ENCODE measurements at places on chromosomes 1 and 21.

- DNase-seq, result no peak
These were observed 22.9 kb upstream of the SUMO3 start for GRCh38 chr21:44840771-44841170.

- DNase-seq, result no peak
These were observed 3.5 kb upstream of the ARF1 start for GRCh38 chr1:228079013-228079412.

DNA sequence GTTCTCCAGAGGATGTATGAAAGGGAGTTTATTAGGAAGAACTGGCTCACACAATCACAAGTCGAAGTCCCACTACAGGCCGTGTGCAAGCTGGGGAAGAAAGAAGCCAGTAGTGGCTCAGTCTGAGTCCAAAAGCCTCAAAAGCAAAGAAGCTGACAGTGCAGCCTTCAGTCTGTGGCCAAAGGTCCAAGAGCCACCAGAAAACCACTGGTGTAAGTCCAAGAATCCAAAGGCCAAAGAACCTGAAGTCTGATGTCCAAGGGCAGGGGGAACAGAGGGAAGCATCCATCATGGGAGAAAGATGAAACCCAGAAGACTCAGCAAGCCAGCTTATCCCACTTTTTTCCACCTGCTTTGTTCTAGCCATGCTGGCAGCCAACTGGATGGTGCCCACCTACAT, 21.4 kb upstream of the CEP350 start:
- DNase-seq, result no peak

DNA sequence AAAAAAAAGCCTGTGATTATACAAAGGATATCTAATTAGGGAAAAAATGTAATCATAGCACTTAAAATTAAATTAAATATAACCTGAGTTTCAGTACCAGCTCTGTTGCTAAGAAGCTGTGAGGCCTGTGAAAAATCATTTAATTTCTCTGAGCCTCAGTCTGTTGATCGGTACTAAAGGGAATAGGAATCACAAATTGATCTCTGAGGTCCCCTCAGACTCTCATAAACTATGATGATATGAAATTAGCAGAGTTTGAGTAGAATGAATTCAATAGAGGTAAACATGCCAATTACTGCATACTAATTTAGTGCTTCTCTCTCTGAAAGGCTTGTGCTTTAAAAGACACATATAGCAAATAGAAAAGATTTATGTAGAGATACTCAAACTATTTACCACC, 416.8 kb upstream of the NCAM2 start:
- no peak for DNase-seq

- no peak for DNase-seq
These were observed 25.4 kb downstream of the PHGDH start for GRCh38 chr1:119737040-119737682.

- no peak for DNase-seq
These were observed 1.2 kb downstream of the PCP4L1 start for GRCh38 chr1:161259765-161260164.

DNA sequence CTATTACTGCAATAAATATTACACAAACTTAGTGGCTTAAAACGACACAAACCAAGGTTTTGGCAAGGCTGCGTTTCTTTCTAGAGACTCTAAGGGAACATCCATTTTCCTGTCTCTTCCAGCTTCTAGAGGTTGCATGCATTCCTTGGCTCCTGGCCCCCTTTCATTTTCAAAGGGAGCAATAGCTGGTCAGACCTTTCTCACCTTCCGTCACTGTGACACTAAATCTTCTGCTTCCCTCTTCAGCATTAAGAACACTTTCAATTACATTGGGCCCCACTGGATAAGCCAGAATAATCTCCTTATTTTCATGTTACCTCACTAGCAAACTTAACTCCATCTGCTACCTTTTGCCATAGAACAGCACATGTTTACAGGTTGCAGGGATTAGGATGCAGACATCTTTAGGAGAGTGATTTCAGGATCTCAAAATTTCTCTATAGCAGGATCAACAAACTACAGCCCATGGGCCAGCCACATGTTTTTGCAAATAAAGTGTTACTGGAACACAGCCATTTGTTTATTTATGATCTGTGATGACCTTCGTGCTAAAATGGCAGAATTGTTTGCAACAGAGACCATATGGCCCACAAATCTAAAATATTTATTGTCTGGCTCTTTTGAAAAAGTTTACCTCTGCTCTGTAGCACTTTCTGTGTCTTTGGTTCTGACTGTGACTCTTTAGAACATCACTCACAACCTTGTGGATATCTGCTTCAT, 221.5 kb upstream of the SGIP1 start:
- no peak for DNase-seq

GRCh38 chr1:161473348-161473747, 31.9 kb upstream of the FCGR2A start:
- no peak for DNase-seq

- DNase-seq, result no peak
These were observed 64.3 kb downstream of the OPTC start for GRCh38 chr1:203558064-203558760.

DNA sequence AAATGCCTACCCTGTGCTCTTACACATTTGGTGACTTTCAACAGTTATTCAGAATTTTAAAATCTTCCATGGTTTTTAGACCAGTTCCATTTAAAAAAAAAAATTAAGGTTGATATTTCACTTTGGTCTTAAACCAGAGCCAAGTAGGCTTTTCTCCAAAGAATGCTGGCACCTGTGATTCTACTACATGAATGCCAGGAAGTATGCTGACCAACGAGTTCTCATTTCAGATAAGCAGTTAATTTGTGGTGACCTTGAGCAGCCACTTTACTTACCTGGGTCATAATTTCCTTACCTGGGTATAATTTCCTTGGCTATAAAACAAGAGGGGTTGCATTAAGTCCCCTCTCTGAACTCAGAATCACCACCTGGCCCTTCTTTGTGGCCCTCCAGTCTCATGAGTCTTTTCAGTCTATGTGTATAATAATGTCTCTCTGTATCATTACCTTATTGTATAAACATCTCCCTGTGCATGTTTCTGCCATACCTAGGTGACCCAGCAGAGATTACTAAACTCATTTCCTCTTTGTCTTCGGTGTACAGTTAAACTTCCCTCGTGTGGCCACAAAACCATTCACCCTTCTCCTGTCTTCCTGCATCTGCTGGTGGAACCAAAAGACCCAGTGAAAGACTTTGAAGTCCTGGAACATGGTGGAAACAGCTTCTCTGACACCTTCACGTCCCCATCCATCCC, 139.1 kb upstream of the DPT start:
- no peak for DNase-seq

DNA sequence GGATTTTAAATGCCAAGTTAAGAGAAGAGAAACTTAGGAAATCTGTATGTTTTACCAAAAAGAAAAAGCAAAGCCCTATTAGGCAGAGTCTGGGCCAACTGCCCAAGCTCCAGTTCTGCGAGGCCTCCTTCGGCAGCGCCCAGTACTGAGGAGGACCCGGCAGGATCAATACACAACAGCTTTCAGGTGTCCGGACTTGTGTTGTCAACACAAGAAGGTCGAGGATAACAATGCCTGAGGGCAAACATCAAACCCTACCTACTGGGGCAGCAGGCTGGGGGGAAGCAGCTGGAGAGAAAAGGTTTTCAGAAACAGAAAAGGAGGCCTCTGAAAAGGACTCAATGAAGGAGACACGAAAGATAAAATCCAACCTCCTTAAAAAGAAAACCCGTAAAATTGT, 98.1 kb upstream of the GJB5 start:
- DNase-seq, result no peak

DNA sequence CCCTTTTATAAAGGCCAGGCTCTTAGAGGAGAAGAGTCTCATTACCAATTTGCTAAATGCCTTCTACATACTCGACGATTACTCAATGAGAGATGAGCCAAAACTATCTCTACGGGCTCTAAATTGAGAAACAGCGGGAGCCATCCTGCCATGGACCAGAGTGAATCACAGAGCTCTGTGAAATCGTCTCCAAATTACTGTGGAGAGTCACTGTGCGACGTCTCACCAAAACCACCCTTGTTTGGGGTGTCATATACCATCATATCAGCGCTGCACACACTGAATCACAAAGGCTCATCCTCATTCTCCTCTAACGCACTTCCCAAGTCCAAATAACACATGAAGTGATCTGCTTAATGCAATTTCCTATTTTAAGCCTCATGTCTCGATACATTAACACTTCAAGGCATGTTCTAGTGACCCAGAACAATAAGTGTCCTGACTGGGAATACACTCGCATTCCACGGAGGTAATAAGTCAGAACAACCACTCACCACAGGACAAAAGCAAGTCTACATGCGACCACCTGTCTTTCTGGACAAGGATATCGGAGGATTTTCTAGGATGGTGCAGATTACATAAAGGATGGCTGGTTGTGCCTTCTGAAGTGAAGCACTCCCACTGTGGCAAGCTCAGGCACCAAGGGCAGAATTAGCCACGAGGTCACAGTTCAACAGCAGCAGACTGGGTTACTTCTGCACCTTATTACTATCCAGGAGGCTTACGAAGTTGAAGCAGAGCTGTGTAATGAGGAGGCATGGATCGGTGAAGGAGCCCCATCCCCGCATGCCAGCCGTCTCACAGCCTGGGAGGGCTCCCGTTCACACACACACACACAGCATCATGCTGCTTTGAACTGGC, 44.3 kb downstream of the NID1 start:
- no peak for DNase-seq

DNA sequence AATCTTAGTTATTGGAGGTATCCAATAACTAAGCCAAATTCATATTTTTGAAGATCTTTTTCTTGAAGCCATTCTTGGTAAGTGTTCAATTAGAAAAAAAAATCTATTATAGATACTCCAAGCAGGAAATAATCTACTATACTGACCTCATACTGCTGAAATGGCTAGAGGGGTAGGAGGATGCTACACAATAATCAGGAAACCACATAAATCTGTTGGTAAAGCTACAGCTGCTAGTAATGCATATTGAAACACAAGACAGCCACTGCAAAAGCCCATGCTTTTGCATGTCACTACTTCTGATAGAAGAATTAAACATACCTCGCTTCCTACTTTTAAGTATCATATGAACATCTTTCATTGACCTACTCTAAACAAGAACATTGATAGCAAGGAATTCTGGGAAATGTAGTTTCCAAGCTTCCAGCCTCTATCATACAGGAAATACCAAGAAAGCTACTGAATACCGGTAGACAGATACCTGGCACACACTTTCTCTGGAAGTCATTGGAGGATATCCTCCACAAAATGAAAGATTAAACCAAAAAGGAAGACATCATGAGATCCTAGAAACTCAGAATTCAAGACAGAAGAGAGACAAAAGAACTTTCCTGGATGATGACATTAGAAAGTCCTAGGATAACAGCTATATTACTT, 103.0 kb upstream of the VAV3 start:
- DNase-seq, result no peak

GRCh38 chr1:38097284-38097898, 50.8 kb upstream of the POU3F1 start:
- DNase-seq, result no peak

GRCh38 chr1:73637264-73637663, 560.7 kb downstream of the LRRIQ3 start:
- no peak for DNase-seq

DNA sequence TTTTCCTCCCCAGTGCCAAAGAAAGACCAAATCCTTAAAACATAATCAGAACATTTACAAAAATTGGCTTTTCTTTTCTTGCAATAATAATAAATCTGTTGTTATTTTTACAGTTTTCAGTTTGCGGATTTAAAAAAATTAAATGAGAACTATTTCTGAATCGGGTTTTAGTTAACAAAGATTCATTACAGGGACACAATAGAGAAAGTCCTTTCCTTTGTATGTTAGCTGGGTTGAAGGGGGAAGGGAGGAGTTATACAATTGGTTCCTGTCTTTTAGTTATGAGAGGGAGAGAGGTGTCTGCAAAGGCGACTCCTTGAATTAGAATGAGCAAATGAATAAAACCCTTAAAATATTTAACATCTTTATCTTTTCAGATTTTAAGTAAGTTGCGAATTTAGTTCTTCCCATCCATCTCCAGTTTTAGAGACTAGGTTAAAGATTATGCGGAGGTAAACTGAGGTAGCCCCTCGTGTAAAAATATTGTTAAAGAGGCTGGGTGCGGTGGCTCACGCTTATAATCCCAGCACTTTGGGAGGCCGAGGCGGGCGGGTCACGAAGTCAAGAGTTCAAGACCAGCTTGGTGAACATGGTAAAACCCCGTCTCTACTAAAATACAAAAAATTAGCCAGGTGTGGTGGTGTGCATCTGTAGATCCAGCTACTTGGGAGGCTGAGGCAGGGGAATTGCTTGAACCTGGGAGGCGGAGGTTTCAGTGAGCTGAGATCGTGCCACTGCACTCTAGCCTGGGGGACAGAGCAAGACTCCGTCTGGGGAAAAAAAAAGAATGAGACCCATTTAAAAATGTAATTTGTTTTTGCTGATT, 3.9 kb downstream of the SPEN start:
- no peak for DNase-seq

GRCh38 chr1:97337250-97338030, 583.4 kb downstream of the DPYD start:
- DNase-seq, result no peak

DNA sequence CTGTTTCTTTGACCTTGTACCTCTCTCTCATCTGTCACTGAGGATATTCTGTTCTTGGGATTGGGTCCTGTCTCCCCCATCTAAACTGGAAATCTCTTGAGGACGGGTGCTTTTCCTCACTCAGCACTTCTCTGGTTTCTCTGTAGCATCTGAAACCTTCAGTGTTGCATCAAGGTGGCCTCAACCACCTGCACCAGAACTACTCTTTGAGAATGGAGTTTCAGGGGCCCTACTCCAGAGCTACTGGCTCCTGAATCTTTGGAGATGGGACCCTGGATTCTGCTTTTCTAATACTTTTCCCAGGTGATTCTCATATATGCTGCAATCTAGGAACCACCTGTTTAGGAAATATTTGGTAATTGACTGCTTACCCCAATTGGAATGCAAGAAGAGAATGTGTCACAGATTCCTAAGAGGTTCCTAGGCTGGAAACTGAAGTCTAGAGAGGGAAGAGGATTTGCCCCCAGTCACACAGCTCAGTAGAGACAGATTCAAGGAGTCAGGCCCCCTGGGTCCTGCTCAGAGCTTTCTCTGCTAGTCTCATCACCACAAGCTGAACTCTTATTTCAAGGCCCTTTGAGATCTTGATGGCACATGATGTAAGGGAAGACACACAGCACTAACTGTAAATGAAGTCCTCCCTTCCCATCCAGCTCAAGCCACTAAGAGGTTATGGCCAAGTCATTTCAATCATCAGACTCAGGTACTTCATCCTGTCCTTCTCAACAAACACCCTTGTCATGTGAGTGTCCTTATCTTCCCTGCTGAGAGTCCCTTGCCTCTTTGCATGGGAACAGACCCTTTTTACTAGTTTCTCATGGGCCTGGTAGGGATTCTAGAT, 48.7 kb downstream of the EIF2D start:
- no peak for DNase-seq

DNA sequence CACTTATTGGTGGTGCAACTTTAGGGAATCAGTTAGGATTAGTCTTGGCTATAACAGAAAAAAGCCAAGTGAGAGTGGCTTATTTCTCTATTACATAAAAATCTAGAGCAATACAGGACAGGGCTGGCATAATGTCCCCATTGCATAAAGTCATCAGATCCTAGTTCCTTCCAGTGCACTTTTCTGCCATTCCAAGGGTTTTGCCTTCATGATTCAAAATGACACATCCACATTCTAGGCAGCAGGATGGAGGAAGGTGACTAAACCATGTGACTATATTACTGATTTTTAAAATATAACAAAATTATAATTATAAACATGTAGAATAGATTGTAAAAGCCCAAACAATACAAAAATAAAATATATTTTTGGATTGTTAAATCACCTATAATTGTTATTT, 18.8 kb downstream of the JUN start:
- no peak for DNase-seq

- no peak for DNase-seq
These were observed 106.7 kb upstream of the C8B start for GRCh38 chr1:57072401-57073110.

All from cerebellar nuclear complex (tissue), 1 donor.